Urinary bladder (tissue), 4 donors: ENCODE measurements at places on chromosomes 1 and 21. TPM values are rescaled to one million over a fixed set of nuclear protein-coding genes. Genes with fewer than 3 reads are reported as not detected.

DISP3 gene
- 0.04 TPM for polyA plus RNA-seq

LINGO4 gene
- 0.19 TPM for polyA plus RNA-seq

DNA sequence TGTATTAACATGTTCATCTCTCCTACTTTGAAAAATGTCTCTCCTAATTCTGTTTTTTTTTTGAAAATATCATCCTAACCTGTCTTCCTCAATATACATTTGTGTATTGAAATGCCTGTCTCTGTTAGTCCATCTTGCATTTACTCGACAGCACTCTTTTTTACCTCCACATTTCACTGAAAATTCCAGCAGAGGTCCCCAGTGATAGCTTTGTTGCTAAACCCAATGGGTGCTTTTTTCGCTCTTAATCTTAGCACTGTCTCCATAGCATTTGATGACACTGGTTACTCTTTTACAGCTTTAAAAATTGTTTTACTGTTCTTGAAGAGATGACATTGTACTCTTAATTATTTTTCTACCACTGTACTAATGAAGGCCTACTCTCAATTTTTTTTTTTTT is 10.8 kb downstream of the OSBPL9 start:
- no peak for DNase-seq

DNA sequence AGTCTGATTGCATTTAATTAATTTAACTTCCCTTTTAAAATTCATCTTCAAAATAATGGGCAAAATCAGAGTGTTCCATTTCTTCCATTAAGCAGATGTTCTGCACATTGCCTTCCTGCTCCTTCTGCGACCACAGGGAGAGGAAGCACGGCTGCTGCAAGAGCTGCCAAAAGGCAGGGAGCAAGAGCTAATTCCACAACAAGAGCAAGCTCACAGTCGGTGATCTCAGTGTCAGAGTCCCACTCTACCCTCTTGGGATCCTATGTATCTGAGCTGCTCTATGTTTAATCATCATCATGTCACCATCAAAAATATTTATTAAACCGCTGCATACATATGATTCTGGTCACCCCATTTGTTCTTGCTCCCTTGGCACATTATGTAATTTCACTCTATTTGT is 255.3 kb upstream of the CAMK1G start:
- no peak for DNase-seq

GRCh38 chr1:14511166-14511680 is 87.3 kb upstream of the KAZN start:
- DNase-seq, result no peak

DNA sequence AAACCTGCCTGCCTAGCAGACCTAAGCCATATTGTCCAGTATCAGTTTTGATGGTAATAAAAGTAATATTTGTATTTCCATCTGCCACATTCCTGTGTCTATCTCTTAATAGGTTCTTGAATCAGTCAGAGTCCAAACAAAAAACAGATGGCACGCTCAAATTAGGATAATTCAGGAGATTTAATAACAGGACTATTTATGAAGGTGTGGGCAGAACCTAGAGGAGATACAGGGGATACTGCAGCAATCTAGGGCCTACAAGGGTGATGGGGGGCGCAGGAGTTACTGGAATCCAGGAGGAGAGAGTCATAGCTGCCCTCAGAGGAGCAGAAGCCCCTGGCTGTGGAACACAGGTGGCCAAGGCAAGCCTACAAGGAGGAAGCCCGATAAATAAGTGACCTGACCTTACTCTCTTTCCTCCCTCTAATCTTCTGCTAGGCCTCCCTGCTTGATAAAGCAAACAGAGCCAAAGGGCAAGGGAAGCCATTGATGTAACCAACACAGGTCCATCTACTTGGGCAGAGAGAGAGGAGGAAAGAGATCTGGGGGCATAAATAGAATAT is 11.9 kb upstream of the HYI start:
- DNase-seq, result no peak

- no peak for DNase-seq
Observed at GRCh38 chr1:197666769-197667285, 108.5 kb downstream of the DENND1B start.

- no peak for DNase-seq
Observed at GRCh38 chr1:12598974-12599373, 19.0 kb downstream of the DHRS3 start.

DNA sequence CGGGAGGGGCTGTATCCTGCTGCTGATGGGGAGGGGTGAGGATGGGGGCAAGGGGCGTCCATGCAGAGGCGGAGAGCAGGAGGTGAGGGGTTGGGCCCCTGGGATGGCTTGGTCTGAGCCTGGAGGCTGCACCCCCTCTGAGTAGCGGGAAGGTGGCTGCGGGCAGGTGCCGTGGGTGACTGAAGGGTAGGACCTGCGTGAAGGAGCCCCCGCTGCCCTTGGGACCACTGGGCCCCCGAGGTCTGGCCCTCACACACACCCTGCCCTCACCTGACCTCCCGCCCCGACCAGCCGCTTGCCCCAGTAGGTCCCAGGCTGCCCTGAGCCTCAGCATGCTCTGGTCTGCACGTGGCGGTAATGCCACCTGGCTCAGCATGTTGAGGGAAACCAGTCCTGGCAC is 12.8 kb upstream of the SKI start:
- no peak for DNase-seq

GRCh38 chr1:10170239-10170574 is 40.2 kb upstream of the KIF1B start:
- no peak for DNase-seq

GRCh38 chr1:21514245-21514644 is 5.0 kb downstream of the ALPL start:
- no peak for DNase-seq

DNA sequence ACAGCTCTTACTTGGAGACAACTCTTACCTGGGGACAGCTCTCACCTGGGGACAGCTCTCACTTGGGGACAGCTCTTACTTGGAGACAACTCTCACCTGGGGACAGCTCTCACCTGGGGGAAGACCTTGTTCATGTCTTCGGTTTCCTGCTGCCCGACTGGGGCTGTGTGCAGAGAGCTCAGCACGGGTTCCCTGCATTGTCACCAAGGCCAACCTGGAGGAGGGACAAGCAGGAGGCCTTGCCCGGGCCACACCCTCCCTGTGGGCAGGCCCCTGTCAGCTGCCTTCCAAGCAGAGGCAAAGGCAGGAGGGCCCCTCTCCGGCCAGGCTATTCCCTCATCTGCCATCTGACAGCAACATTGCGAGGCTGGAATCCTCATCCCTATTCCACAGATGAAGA is at the start of gene LDLRAD1:
LDLRAD1 (minus strand) TSS at position 208 of the 400 bp plus-strand sequence; CDS start at position 134, 74 bp downstream.
- no peak for DNase-seq

GJA4 gene
- polyA plus RNA-seq, result 33.6 TPM

DNA sequence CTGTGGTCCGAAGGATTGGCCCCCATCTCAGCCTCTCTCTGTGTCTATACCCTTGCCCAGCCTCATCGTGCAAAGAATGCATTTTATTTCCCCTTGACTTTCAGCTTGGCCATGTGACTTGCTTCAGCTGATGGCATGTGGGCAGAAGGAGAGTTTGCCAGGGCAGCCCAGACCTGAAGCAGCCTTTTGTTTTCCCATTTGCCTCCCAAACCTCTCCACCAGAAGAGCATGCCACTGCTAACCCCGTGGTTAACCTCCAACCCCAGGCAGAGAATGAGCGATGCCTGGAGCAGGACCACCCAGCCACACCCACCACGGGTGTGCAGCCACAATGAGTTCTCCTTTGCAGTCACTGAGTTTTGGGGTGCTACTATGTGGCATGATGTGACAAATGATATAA is 136.4 kb downstream of the SETD4 start:
- no peak for DNase-seq

OR14A16 gene
- not detected for polyA plus RNA-seq

GRCh38 chr1:187010571-187011309 is 182.0 kb downstream of the PLA2G4A start:
- DNase-seq, result no peak

DNA sequence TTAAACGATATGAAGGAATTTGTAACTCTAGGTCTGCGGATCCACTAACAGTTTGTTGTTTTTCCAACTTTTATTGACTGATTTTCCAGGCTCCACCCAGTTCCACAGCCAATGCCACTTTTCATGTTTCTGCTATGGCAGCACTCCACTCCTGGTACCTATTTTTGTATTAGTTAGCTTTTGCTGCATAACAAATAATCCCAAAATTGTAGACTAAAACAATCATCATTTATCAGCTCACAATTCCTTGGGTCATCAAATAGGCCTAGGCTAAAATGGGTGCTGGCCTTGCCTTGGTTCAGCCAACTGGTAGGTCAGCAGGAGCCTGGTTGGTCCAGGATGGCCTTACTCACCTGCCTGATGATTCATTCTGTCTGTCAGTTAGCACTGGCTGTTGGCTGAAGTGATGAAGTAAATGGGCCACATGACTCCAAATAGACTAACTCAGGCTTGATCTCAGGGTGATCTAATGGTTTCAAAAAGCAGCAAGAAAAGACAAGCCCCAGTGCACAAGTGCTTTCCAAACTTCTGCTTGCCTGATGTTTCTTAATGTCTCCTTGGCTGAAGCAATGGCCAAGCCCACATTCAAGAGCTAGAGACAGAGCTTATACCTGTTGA is 3.2 kb upstream of the C8B start:
- DNase-seq, result no peak

- no peak for DNase-seq
Observed at GRCh38 chr1:246012341-246012740, 494.7 kb downstream of the SMYD3 start.

- no peak for DNase-seq
Observed at GRCh38 chr1:241396747-241397681, 40.0 kb upstream of the RGS7 start.

DNA sequence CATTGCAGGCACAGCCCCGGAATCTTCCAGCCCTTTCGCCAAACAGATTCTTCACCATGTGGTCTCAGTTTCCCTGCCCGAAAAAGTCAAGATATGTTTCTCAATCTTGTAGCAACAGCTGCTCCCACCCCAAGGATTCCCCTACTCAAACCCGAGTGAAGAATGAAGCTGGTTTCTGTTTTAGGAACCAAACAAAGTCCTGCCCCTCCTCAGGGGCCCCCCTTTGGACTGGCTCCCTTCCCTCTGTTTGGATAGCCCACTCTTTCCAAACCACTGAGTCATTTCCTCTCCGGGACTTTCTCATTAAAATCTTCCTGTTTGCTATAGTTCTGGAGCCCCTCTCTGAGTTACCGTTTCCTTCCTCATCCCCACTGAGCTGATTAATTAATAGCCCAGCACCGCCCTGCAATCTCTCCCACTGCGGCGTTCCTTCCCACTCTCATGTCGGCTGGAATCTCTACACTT is 100.9 kb downstream of the TSEN15 start:
- no peak for DNase-seq

GRCh38 chr1:212451416-212452322 is 18.9 kb downstream of the NENF start:
- no peak for DNase-seq

SMYD3 gene
- polyA plus RNA-seq, result 18.2 TPM

- no peak for DNase-seq
Observed at GRCh38 chr21:38498057-38498833, at the start of gene ERG. TSS of gene ERG (minus strand) at chr21:38498477. CDS start at chr21:38498380, 97 bp downstream.

DNA sequence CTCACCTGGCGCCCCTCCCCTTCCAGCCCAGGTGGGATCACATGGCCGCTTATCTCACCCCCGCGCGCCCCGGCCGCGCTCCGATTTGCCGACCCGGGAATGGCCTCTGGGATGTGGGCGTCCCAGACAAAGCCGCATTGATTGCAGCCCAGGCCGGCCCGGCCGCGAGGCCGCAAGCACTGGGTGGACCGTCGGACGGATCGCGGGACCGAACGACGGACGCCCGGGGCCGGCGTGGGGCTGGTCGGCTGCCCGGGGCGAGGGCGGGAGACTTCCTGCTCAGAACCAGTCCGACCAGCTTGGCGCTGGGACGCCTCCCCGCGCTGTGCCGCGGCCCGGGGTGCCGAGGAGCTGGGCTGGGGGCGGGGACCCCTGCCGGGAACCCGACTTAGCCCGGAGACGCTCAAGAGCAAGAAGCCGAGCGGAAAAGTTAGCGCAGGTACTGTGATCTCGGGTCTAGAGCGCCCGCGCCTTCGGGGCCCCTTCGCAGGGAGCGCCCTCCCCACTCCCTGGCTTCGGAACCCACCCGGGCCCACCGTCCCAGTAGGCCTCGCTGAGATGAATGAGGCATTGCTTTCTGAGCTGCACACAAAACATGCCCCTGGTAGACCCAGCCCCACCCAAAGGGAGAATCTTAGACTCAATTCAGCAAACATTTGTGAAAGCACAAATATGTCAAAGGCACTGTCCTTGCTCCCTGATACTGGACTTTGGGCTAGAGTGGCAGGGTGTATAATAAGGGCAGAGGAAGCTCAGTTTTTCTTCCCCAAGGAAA is 415 bp upstream of the LAD1 start:
- DNase-seq, result no peak

TRIM17 gene
- polyA plus RNA-seq, result 0.57 TPM

- DNase-seq, result no peak
Observed at GRCh38 chr1:20472860-20473711, 12.9 kb downstream of the CAMK2N1 start.

- DNase-seq, result no peak
Observed at GRCh38 chr1:14476170-14476955, 122.1 kb upstream of the KAZN start.

XPR1 gene
- 9.9 TPM for polyA plus RNA-seq

DNA sequence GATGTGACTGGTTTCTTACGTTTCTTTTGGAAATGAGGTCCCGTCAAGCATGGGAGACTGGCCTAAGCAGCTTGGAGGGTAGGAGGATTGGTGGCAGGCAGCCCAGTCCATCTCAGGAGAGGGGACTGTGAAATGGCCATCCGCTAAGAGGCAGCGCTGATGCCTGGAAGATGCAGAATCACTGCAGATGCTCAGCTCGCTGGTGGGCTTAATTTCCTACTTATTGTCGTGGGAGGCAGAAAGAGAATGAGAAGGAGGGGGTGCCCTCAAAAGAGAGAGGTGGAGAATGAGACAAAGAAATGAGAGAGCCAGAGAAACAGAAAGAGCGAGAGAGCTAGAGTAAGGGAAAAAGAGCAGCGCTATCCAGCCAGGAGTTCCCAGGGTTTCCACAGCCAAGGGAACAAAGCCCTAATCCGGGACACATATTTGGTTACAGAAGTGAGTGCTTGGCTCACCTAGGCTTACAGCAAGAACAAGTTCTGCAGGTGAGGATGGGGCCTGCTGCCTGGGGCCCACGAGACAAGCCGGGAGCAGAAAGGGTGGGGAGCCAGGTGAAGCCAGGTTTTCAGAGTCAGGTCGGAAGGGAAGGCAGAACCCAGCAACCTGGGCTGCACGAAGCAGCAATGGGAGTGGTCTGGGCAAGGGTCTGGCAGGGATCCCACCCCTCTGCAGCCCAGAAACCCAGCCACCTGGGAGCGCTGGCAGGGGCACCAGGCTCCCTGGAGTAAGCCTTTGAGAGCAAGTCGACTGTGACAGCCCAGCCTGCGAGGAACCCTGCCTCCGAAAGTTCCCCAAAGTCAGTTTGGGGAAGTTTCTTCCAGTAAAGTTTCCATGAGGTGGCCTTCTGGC is 5.8 kb downstream of the ECE1 start:
- DNase-seq, result no peak

DNA sequence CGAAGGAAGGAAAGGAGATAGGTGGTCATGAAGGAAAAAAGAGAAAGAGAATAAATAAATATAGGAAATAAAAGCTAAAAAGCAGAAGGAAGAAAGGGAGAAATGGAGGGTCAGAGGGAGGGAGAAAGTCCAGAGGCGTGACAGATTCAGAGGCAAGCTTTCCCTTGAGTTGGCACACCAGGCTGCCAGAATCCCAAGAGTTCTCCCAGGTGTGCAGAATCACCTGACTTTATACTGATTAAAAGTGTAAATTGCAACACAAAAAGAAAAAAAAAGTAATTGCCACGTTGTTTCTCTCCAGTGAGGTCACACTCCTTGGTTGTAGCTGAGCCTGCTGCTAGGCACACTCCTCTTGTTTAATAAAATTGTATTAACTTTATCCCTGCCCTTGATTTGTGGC is 669.9 kb upstream of the PKN2 start:
- DNase-seq, result no peak

- no peak for DNase-seq
Observed at GRCh38 chr21:41037936-41038335, 130.0 kb upstream of the BACE2 start.

CLCA1 gene
- polyA plus RNA-seq, result not detected
